Mammary microvascular endothelial cell (primary cell): ENCODE measurements at places on chromosomes 5 and 9. TPM values are rescaled to one million over a fixed set of nuclear protein-coding genes. Genes with fewer than 3 reads are reported as not detected.

The TTC33 gene
- 7.5 and 9.4 TPM in 2 replicates for total RNA-seq

The PPP3R2 gene
- not detected in 2 replicates for total RNA-seq

The SNCAIP gene
- total RNA-seq = 5.7 and 8.9 TPM in 2 replicates

The RECK gene
- total RNA-seq = 9.1 and 10.6 TPM in 2 replicates

The EPB41L4A gene
- 7.3 and 10.6 TPM in 2 replicates for total RNA-seq
